Activated T-helper 1 cell treated with anti-CD3 and anti-CD28 coated beads, Interleukin-2, amount 50 U/mL, for 16 hours (primary cell): ENCODE measurements at places on chromosomes 6 and 20.

DNA sequence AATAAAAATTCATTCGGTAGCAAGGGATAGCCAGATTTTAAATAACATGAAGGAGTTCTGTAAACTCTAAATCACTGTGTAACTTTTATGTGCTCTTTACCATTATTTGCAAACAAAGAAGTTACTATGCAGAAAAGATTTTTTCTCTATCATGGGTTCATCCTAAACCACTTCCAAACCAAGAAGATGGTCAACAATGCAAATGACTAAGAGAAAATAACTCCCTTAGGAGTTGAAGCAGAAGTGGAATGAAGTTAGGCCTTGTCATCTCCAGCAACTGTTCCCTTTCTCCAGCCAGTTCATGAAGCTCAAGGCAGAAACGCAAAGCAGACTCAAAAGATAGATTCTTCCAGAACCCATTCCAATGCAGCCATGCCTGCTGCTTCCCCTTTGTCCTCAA, 66.0 kb downstream of the MBOAT1 start:
- DNase-seq: no peak

GRCh38 chr20:48265791-48266190, 480.5 kb upstream of the SULF2 start:
- no peak for DNase-seq

DNA sequence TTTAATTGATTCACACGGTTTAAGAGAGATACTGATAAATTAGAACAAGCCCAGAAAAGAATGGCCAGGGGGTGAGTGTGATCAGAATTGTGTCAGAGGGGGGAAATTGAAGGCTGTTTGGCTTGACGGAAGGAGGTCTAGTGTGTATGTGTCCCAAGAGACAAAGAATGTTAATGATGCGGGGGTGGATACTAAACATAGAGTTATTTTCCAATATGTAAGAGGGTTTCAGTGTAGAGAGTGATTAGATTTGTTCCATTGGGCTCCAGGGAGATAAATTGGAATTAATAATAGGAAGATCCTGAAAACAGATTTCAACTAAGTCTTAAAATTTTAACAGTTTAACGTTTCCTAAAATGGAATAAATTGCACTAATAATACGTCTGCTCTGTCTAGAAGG, 38.1 kb upstream of the UTRN start:
- no peak for DNase-seq

DNA sequence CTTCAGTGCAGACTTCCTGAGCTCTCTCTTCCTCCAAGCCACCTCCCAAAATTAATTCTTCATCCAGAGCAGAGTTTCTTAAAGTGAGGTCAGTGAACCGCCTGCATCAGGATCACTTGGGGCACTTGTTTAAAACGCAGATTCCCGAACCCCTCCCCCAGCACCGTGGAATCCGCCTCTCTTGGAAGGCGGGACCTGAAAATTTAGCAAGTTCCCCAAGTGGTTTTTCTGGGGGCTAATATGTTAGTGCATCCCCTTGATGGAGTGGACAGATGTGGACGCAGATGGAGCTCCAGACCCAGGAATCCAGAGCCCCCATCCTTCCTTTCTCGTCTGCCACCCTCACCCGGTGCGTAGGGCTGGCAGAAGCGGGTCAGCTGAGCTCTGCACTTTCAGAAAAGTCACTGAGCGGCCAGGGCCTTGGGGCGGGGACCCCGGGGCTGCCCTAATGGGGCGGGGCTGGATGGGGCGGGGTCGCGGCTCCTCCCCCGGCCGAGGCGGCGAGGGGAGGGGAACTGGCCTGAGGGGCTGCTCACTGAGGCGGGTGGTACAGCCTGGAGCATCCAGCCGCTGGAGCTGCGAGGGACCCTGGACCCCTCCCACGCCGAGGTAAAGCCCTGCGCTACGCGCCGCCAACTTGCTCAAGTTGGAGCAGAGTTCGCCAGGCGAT, at the start of the genes DEFB124 and REM1:
TSS of gene DEFB124 (minus strand) at position 370 of the 670 bp plus-strand sequence. CDS start 2,114 bp downstream, outside the sequence.
TSS of gene REM1 (plus strand) at position 531 of the 670 bp plus-strand sequence. CDS start 1,158 bp downstream, outside the sequence.
- DNase-seq: no peak

- no peak for DNase-seq
Observed at GRCh38 chr20:49742948-49743347, 29.3 kb upstream of the B4GALT5 start.

DNA sequence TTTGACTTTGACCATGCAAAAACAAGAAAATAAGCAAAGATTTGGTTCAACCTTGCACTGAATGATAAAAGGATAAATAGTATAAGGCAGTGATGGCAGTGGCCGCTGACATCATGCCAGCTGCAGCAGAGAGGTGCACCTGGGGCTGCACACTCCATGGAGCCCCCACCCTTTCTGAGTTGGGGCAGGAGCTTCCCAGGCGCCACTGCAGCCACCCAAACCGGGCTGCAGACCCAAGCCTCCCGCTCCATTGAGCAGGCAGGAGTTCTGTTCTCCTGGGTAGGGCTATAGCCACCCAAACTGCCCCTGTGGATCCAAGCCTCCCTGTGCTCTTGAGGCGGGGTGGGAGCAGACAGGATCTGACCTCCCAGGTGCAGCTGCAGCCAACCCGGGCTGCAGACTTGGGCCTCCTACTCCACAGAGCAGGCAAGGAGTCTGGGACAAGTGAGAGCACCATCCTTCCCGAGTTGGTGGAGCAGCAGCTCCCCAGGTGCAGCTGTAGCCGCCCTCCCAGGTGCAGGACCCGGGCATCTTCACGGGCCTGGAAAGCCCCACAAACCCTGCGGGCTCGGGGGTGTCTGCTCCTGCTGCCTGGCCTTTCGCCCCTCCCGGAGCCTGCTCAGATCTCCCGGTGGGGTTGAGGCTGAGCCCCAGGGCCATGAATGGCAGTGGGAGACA, 537.9 kb downstream of the TENT5A start:
- no peak for DNase-seq

DNA sequence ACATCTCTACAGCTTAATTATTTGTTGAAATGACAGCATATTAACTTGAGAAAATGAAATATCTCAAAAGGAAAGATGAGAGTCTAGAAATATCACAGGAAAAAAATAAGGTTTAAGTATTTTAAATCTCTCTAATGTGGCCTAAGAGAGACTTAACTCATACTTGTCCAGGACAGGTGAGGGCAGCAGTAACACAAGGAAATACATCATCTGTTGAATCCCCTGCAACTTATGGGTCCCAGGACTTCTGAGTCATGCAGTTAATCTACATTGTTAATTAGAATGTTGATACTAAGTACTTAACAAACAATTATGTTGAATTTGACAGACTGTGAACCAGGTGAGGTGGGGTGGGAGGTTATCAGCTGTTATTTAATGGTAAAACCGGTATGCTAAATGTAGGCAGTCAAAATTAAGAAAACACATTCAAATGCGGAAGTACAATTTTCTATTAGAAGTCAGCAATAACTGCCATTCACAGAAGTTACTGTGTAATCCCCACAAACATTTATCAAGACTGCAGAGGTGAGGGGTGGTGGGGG, 87.9 kb downstream of the CEP57L1 start:
- no peak for DNase-seq

DNA sequence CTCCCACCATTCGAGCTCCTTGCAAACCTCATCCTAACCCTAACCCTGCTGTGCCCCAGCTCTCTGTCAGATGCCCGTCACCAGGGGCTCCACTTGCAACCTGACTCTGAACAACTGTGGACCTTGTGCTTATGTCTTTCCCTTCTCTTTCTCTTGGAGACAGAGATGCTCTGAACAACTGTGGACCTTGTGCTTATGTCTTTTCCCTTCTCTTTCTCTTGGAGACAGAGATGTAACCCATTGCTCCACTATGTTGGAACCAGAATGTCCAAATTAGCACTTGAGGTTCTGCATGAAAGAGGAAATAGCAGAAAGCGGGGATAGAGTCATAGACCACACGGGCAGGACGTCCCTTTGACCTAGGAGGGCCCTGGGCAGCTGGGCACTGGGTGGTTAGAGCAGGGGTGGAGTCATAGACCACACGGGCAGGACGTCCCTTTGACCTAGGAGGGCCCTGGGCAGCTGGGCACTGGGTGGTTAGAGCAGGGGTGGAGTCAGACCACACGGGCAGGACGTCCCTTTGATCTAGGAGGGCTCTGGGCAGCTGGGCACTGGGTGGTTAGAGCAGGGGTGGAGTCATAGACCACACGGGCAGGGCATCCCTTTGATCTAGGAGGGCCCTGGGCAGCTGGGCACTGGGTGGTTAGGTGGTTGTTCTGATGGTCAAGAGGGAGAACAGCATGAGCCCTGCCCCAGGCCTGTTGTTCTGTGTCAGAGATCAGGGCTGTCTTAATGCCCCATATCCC, 22.2 kb downstream of the PCMTD2 start:
- no peak for DNase-seq

- DNase-seq: no peak
Observed at GRCh38 chr6:2756241-2756640, 5.5 kb upstream of the MYLK4 start.

DNA sequence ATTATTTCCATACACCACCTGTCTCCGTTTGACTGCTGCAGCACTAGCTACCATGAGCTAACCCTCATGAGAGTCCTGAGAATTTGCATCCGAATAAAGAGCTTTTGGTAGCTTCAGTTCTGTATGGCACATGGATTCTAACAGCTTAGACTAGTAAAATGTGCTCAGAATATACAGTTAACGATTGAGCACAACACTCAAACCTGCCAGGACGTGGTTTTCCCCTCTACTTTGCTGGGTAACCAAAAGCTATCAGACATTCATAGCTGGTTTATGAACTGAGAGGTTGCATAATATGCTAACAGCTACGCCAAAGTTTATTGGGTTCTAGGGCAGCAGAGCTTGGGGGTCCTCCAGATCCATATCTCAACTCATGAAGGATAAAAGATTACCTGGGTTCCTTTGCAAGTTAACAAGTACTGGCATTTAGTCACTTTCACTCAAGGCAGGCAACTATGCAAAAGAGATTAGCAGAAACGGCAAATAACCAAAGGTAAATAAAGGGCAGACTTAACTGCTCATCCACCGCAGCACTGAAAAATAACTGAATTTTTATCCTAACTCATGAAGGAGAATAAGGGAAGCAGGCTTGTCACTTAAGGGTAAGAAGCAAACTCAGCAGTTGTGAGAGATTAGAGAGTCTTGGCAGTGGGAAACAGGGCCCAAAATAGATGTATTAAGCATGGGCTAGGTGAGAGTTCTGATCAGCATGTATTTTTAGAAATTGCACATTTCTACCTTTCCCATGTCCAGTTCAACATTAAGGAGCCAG, 29.4 kb downstream of the NUDT3 start:
- no peak for DNase-seq

DNA sequence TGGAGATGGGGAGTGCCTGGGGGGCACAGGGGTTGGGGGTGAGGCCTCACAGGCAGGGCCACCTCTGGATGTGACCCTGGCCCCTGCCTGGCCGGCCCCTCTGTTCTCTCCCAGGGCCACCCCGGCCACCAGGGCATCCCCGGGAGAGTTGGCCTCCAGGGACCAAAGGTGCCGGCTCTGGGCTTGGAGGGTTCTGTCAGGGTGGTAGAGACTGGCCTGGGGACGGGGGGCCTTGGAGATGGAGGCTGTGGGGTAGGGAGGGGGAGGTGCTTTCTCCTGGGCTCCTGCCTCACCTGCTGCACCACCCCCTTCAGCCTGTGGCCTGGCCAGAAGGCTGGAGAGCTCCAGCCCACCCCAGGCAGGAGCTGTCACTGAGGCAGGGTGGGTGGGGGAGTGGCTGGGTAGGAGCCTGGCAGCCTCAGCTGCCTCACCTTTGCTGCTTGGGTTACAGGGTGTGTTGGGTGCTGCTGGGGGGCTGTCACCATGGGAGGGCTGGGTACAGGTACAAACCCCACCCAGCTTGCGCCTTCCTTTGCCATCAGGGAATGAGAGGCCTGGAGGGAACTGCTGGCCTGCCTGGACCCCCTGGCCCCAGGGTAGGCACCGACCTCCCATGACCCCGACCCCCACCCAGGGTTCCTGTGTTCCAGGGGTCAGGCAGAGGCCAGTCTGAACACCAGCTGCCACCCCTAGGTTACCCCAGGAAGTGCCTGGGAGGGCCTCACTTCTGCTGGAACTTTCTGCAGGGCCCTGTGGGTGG, 32.7 kb downstream of the COL20A1 start:
- DNase-seq: no peak

DNA sequence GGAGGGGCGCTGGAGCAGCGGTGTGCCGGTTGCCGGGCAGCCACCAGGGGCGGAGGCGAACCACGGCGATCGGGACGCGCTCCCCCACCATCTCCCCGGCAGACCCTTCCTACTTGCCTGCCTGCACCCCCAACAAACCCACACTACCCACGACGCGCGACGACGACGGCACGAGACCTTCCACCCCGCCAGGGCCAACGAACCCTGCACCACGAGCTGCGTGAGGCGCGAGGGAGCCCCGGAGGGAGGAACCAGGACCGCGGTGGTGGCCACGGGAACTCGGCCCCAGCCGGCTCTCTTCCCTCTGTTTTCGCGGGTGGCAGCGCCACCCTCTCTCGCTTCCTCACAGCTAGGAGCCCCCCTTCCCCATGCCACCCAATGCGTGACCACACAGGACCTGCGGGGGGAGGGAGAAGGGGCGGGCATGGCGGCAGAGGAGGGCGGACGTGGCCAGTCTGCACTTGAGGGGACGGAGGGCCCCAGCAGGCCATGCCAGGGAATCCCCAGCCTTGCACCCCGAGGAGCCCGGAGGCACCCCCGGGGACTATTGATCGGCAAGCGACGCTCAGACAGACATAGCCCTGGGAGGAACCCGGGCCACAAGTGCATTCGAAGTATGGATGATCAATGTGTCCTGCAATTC, 1516.4 kb upstream of the DEFB115 start:
- no peak for DNase-seq

GRCh38 chr20:42530855-42531448, 658.8 kb downstream of the PTPRT start:
- no peak for DNase-seq

GRCh38 chr6:96777113-96777512, 60.2 kb downstream of the GPR63 start:
- no peak for DNase-seq

DNA sequence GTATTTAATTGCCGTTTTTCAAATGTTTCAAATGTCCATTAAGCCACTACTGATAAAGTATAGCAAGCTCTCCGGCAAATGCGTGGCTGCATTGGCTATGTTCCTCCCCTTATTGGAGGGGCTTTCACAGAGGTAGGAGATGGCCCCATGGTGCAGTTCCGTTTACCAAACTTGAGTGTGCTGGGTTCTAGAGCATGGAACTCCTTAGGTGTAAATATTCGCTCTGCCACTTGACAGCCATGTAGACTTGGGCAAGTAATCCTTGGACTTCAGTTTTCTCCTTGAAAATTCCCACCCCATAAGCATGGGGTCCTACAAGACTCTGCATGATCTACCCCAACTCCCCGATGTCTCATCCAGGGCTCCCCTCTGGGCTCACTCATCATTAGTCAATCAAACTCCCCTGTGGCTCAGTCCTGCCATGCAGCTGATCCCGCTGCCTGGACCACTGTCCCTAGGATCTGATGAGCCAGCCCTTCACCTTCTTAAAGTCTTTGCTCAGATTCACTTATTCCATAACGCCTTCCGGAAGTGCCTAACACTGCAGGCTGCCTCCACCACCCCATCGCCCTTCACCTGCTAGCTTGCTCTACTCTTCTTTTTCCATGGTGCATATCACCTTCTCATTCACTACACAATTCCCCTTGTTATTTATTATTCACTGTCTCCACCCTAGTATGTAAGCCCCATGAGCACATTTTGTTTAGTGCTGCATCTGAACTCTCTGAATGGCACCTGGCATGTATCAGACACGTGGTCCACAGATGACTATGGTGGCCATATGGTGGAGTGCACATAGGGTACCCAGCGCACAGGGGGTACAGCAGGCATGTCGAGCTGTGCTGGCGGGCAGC, 18.8 kb downstream of the PRR18 start:
- no peak for DNase-seq

- no peak for DNase-seq
Observed at GRCh38 chr6:152054441-152054840, 247.0 kb downstream of the ESR1 start.

- no peak for DNase-seq
Observed at GRCh38 chr6:118710616-118711015, 59.2 kb upstream of the CEP85L start.

GRCh38 chr6:37357288-37357687, 3.5 kb downstream of the RNF8 start:
- no peak for DNase-seq
